Ovary (tissue), 10 donors: ENCODE measurements at places on chromosomes 2 and 18.

DNA sequence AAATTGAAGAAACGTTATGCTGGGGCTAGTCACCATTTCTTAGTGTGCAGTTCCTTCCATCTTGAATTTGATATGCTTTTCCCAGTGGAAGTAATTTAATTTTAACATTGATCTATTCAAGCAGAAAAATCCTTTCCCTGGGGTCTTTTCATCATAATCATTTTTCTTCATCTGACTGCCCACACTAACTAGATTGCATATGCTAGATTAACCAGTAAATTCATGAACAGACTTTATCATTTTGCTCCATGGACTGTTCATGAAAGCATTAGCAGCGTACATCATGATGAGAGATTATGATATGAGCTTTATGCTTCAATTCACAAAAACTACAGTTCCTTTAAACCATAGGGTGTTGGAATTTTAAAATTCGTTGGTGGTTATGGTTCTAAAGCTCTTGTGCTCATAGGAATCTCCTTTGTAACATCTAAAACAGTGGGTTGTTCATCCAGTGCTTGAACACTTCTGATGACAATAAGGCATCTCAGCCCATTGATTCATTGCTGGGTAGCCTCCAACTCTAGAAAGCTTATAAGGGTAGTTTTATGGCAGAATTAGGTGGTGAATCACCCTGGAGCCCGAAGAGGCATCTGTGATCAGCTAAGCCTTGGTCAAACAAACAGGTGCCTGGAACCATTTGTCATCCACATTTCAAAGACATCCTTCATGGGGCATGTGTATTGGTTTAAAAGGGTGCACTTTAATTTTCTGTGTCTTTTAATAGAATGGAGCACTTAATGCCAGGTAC is 77.2 kb upstream of the NDUFV2 start:
- no peak for DNase-seq

- peak; percentile 10 for DNase-seq
Observed at GRCh38 chr2:95270541-95271081, 3.6 kb upstream of the PROM2 start.

DNA sequence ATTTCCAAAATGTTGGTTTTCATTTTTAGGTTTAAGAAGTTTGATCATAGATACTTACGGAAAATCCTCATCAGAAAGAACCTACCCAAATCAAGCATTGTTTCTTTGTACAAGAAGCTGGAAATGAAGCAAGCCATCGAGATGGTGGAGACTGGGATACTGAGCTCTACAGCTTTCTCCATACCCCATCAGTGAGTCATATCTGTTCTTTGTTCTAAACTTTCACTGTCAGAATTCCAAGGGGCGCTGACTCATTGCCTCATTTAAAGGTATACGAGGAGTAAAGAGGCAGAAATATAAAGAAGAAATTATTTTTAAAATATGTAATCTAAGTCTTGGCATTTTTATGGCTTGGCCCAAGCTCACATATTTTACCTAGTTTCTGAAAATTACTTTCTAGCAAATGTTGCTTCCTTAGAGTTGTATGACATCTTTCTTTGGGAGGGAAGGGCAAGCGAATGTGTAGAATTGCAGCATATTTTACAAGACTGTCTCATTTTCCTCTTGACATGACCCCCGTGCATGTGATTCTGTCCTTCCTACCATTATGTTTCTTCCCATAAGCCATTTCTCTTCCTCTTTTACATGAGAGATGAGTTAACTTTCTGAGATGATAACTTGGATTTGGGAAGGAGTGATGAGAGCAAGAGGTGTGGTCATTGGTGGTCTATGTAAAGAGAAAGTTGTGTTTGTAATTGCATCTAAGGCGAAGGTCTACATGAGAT is 41.2 kb downstream of the SLC9A4 start:
- no peak for DNase-seq

DNA sequence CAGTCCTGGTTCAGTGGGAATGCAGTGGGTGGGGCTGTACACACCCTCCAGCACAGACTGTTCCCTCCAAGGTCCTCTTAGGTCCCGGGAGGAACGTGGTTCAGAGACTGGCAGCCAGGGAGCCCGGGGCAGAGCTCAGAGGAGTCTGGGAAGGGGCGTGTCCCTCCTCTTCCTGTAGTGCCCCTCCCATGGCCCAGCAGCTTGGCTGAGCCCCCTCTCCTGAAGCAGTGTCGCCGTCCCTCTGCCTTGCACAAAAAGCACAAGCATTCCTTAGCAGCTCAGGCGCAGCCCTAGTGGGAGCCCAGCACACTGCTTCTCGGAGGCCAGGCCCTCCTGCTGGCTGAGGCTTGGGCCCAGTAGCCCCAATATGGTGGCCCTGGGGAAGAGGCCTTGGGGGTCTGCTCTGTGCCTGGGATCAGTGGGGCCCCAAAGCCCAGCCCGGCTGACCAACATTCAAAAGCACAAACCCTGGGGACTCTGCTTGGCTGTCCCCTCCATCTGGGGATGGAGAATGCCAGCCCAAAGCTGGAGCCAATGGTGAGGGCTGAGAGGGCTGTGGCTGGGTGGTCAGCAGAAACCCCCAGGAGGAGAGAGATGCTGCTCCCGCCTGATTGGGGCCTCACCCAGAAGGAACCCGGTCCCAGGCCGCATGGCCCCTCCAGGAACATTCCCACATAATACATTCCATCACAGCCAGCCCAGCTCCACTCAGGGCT is 17.5 kb upstream of the FAHD2A start:
- peak; percentile 81 for DNase-seq

- no peak for DNase-seq
Observed at GRCh38 chr2:204574486-204574885, 29.2 kb downstream of the PARD3B start.

DNA sequence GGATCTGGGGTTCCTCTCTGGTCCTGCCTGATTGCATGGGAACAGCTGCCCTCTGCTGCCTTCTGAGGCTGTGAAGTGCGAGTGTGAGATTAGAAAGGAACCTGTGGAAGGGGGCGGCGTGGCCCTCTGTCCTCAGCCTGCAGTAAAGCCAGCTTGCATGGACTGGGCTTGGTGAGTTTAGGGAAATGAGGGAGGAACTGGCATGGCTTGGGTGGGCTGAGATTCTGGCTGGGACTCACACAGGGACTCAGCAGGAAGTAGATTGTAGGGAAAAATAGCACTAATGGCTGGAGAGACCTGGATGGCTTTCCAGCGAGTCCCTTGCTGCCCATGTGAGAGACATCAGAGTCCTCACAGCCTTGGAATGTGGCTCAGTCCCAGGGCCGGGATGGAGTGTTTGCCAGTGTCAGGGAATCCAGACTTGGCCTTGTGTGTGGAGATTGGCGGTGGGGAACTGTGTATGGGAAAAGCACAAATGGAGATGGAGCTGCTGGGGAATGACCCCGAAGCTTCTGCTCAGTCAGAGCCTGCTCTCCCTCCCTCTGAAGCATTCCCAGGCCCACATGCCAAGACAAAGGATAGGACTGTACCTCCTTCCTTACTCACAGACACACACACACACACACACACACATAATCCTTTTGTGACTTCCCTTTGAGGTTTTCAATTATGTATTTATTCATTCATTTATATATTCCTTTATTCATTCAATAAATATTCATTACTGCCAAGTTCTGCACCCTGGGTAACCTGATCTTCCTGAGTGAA is 115.4 kb downstream of the ACAA2 start:
- DNase-seq, result no peak

DNA sequence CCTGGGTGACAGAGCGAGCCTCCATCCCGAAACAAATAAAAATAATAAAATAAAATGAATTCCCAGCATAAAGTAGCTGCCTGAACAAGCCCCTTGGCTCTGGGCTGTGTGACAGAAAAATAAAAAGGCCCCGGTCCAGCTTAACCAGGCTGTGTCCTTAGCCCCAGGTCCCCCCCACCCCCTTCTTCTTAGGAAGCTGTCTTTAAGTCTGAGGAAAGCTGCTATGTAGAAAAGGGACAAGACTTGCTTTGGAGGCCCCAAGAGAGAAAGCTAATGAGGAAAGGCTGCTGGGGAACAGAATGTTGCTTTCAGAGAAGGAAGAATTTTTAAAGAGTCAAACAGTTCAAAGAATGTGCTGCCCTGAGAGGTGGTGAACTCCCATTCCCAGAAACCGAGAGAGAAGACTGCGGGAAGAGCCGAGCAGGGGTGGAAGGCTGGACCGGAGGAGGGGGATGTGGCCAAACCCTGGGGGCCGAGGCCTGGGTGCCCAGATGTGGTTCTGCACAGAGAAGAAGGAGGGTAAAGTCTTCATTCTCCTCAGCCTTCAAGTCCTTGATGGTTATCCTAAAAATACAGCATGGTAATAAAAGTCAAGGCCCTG is 61.9 kb downstream of the CENPO start:
- peak; percentile 63 for DNase-seq

GRCh38 chr2:53033411-53033810 is 734.2 kb upstream of the CHAC2 start:
- DNase-seq, result no peak

DNA sequence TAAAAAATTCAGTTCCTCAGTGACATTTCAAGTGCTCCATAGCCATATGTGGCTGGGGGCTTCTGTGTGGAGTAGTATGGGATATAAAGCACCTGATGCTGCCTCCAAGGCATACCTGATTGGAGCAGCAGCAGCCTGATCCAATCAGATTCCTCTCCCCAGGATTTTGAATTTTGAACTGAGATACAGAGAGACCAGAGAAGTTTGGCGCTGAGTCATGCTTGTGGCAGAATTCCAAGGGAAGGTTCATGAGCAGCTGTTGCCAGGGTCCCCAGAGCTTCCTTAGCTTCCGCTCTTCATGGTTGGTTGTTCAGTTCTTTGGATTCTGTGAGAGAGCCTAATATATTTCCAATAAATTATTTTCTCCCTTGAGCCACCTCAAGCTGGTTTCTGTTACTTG is 29.0 kb upstream of the CFAP36 start:
- DNase-seq, result peak; percentile 46

- no peak for DNase-seq
Observed at GRCh38 chr2:200351815-200352214, 45.3 kb downstream of the SPATS2L start.

GRCh38 chr18:39620551-39621168 is 2055.1 kb upstream of the CELF4 start:
- DNase-seq, result no peak

GRCh38 chr2:196410008-196410407 is 229.5 kb upstream of the CCDC150 start:
- DNase-seq, result no peak

- no peak for DNase-seq
Observed at GRCh38 chr2:21118302-21118920, 5.4 kb upstream of the TDRD15 start.

DNA sequence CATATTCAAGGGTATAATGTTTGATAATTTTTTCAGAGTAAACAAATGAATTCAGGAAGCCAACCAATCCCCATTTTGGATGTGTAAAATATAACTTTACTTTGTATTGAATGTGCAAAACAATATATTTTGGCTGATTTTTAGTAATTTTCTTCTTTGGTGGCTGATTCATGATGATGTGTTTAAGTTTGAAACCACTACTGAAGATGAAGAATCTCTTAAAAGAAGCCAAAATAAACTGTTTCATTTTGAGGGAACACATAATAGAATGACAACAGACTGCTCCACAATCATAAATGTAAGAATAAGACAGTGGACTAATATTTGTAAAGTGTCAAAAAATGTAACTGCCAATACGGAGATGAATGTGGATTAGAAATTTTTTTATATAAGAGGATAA is 52.5 kb upstream of the TRIM43 start:
- DNase-seq, result no peak

GRCh38 chr2:43068041-43068533 is 158.3 kb downstream of the ZFP36L2 start:
- DNase-seq, result peak; percentile 9

DNA sequence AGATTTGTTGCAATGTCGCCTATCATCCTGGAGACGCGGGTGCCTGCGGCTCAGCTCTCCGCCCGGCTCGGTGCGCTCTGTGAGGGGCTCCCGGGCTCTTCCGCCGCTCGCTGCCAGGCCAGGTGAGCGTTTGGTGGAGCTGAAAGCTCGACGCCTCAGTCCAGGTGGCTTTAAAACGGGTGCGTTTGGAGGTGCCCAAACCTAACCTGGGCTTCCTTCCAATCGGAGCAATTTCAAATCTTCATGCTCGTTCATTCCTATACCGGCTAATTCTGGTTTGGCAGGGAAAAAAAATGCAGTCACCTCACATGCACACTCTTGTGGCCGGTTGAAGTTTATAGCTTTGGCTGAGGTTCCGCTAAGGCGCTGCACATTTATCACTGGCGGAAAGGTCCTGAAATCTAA is at the start of gene SLC16A14:
TSS of gene SLC16A14 (minus strand) at position 274 of the 405 bp plus-strand sequence. CDS start 9,572 bp downstream, outside the sequence.
- peak; percentile 42 for DNase-seq

DNA sequence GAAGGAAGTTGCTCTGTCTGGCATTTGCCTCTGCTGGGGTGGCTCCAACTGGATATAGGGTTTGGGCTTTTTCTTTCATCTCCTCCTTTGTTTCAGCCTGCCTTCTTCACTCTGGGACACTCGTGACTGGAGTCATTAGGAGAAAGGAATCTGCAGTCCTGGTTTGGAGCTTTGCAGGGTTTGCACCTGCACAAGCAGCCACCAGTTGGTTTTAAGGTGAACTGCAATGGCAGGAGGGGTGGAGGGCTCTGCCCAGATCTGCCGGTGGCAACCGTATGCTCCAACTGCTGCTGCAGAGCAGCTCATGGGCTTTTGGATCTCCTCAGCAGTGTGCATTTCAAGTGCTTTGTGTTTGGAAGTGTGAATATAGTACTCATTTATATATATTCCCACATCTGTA is 131.3 kb upstream of the MGAT5 start:
- DNase-seq, result no peak
